GF-D8 (cell line): ENCODE measurements at places on chromosomes 1 and 21.

- DNase-seq = peak; percentile 75
These were observed at the start of gene S100A11 for GRCh38 chr1:152036267-152037216. Gene S100A11, minus strand, starts transcription at chr1:152037004. Its CDS starts 89 bp downstream, at chr1:152036915.

- no peak for DNase-seq
These were observed 113.5 kb downstream of the PROX1 start for GRCh38 chr1:214101246-214101645.

GRCh38 chr1:151891512-151891911, 17.8 kb downstream of the THEM4 start:
- no peak for DNase-seq

DNA sequence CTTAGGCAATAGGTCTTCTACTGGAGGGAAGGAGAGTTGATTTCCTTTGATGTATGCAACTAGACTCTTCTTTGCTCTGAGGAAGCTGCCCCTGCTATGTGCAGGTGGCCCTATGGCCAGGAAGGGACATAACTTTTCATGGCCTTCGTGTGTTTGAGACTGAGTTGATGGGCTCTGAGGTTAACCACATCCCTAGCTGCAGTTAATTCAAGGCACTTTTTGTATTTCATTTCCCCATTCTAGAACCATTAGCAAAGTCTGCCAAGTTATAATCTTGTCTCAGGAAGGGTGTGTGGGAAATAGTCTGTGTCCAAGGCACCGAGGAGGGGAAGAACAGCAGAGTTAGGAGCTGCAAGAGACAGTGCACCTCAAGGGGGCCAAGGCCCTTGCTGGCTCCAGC, 2.5 kb downstream of the FCRL4 start:
- DNase-seq = peak; percentile 70

DNA sequence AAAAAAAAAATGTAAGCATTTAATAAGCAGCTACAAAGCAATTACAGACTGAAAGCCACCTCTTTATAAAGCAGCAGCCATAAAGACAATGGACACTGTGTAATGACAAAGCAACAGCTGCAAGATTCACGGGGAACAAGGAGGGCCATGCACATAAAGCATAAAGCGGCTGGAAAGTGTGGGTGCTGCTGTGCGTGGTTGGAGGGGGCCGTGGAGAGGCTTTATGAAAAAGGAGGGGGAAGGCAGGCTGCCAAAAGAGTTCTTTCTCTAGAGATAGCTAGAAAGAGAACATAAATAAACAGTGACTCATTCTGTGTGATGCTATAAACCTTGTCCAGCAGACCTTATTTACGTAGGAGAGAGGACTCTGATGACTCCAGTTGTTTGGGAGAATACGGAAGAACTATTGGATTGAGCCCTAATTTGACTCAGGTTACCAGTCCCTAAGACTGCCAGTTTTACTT, 49.3 kb downstream of the ADAMTS1 start:
- DNase-seq = no peak

DNA sequence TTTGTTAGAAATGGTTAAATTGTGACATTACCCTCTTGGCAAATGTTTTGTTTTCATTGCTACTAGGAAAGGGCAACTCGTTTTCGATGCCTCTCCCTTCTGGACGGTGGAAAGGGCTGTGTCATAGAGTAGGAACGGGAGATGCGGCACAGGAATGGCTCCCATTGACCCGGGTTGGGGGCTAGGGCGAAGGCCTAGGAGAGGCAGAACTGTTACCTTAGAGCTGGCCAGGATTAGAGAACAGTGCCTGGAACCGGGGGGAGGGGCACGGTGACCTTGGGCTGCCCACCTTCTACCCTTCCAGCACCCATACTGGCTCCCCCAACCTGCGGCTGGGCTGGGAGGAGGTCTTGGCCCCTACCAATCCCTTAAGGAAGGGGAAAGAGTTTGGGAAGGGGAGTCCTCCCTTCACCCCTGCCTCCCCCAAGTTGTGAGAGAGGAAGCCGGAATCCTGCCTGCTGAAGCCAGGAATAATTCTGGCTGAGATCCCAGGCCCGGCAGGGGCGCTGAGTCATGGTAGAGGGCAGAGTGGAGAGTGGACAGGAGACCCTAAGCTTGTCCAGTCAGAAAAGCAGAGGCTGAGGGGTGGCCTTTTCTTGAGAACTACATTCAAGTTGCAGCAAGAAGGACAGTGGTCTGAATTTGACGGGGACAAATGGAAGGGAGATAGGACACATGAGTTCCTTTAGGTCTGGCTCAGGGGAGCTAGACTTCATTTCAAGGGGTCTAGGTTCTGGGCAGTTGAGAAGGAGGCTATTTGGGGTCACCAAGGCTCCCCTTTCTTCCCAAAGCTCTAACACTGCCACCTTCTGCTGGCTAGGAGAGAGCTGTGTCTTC, 8.2 kb downstream of the LMNA start:
- no peak for DNase-seq

DNA sequence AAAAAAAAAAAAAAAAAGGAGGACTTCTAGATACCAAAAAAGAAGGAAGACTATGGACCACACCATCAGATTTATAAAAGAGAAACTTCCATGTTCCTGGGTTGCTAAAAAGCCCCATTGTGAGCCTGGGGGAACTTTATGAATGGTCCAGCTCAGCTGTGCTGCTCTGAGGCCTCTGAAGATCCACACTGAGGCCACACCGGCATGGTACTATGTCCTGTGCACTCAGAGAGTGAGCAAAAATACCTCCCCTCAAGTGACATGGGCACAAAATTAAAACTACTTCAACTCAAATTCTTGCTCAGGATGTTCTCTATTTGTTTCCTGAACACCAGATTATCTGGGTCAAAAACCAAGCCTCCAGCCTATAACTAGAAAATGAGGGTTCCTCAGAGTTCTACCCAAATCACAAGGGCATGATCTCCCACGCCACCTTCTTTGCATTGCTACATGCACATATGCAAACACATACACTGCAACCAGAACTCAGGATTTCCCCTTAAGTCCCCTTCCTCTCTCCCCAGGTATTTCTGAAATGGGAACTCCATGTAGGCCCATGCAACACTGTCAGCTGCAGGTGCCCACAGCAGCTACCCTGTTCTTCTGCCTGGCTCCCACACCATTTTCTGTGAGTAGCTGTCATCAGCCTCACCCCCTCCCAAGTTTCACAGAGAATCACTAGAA, 94.4 kb downstream of the SH3GLB1 start:
- DNase-seq = no peak

- no peak for DNase-seq
These were observed 10.3 kb downstream of the INSRR start for GRCh38 chr1:156848461-156849150.

DNA sequence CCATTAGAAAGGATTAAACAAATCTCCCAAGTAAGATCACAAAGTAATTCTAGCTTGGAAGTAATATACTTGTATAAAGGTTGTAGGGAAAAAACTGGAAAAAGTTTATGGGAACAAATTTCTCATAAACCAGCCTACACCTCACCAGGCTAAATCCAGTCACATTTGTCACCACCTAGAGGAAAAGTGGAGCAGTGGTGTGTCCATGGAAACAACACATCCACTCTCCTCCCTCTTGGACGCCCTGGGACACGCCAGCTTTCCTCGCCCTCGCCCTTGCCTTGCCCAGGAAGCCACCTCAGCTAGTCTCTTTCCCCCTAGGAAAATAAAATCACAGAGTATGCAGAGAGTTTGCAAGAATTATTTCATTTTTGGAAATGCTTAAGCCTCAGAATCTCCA, 2.2 kb downstream of the PALMD start:
- no peak for DNase-seq

- DNase-seq = no peak
These were observed 32.7 kb upstream of the ZBTB40 start for GRCh38 chr1:22418933-22419382.

GRCh38 chr1:10389271-10389973, 9.4 kb upstream of the PGD start:
- DNase-seq = peak; percentile 74

DNA sequence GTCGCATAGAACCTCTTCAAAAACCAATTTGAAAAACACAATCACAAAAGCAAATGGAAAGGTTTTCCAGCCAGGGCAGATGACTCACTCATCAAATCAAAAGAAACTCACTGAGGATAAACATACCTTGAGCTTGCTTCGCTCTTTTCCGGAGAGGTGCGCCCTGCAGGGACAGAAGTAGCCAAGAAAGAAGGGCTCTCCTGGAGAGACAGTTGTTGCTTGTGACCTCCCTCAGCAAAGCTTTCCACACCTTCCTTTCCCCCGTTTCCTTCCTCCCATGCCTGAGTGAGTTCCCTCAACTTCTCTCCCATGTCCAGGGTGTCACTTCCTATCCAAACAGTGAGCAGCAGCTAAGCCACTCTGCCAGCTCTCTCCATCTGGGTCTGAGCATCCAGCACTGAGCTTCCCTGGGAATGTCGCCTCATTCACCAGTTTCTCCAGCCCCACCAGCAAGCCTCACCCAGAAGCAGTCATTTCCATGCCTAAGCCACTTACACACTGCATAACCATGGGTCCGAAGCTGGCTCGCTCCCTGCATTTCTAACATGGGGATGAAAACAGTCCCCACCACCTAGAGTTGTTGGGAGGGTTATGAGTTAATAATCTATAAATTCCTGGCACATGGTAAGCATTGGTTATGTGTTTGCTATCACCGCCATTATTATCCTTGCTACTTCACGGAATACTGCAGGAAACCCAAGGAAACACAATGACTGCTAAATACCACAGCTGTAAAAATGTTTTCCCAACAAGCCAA, 75.0 kb downstream of the PTPN14 start:
- DNase-seq = no peak

GRCh38 chr1:1344655-1345361, 4.4 kb downstream of the DVL1 start:
- no peak for DNase-seq
